ENCODE measurements at places on chromosomes 7 and 10. TPM values are rescaled to one million over a fixed set of nuclear protein-coding genes. Genes with fewer than 3 reads are reported as not detected.
A peak's percentile ranks its signal among the peaks of the same experiment; 100 is the strongest.

GRCh38 chr7:91164506-91164905, 99.7 kb upstream of the FZD1 start:
- no peak for DNase-seq

DNA sequence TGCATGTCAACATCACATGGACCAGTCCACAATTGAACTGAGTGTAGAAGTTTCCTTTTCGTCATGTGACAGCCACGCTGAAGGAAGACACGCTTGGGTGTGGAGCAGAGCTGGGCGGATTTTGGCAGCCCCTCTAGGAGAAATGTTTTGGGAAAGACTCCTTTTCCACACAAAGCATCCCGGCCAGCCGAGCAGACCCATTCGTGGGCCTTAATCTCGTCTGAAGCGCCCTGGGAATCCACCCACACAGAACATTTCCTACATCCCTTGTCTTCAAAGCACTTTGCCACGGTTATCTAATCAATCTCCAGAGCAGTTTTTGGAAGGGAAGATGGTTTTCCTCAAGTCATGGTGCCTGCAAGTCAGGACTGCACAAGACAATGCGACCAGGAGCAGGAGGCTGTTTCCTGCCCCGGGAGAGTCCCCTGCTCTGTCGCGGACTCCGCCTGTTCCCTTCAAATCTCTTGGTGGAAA, 8.4 kb upstream of the IFT22 start:
- DNase-seq, result no peak

GRCh38 chr7:96989241-96989858, 16.0 kb upstream of the DLX6 start:
- no peak for DNase-seq

- peak; percentile 18 for DNase-seq
Measured at GRCh38 chr7:97118306-97118917, 914 bp downstream of the SDHAF3 start.

GRCh38 chr10:74150204-74150989, at the start of gene AP3M1:
AP3M1 (minus strand) TSS chr10:74150828; CDS start chr10:74138379, 12,449 bp downstream.
- DNase-seq, result no peak

UBE3C gene
- 51.9 TPM for polyA plus RNA-seq

SOSTDC1 gene
- 47.8 TPM for polyA plus RNA-seq

GRCh38 chr7:136116186-136116585, 139.0 kb upstream of the MTPN start:
- DNase-seq, result no peak

DNA sequence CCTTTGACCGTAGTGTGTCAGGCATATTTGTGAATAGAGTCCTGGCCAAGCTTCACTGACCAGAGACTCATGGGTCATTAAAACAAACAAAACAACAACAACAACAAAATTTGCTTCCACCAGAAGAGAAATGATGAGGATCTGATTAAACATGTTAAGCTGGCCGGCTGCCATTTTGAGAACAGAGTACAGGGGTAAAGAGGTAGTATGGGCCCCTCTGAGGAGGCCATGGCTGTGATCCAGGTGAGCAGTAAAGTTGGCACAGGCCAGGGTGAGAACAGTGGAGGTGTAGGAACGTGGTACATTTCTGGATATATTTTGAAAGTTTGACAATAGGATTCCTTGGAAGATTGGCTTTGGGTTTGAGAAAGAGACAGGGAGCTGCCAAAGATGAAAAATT, 252.5 kb downstream of the TWIST1 start:
- DNase-seq, result no peak

GRCh38 chr7:40093631-40094350, 40.6 kb downstream of the MPLKIP start:
- DNase-seq, result no peak

SEMA3E gene
- polyA plus RNA-seq, result 1.3 TPM

- no peak for DNase-seq
Measured at GRCh38 chr7:42103456-42103855, 133.6 kb downstream of the GLI3 start.

GRCh38 chr7:159130199-159130775, 14.4 kb downstream of the VIPR2 start:
- DNase-seq, result no peak

Measured in left kidney (tissue), 8 donors.